ENCODE measurements at places on chromosomes 3 and 15.

DNA sequence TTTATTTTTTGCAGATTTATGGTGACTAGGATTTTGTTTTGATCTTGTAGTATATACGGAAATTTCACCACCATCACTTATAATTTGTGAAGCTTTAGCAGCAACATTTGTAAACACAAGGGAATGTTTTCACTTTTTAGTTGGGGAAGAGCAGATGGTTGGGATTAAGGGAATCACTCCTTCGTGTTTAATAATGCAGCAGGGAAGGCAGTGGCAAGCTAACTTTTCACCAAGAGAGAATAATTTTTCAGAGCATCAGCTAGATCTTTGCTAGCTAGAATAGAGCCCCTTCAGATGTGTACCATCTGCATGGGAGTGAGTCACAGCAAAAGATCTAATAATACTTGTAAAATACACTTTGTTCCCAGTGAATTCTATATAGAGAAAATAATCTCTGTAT, 632.7 kb downstream of the CADM2 start:
- no peaks in the 10 kb centered on the region for H3K27me3 ChIP-seq
- no peaks in the 10 kb centered on the region for H3K36me3 ChIP-seq
- no peak for DNase-seq
- no peak overlapping the region for H3K27ac ChIP-seq
- H3K4me1 ChIP-seq = no peaks in the 10 kb centered on the region
- H3K4me3 ChIP-seq = no peak overlapping the region

DNA sequence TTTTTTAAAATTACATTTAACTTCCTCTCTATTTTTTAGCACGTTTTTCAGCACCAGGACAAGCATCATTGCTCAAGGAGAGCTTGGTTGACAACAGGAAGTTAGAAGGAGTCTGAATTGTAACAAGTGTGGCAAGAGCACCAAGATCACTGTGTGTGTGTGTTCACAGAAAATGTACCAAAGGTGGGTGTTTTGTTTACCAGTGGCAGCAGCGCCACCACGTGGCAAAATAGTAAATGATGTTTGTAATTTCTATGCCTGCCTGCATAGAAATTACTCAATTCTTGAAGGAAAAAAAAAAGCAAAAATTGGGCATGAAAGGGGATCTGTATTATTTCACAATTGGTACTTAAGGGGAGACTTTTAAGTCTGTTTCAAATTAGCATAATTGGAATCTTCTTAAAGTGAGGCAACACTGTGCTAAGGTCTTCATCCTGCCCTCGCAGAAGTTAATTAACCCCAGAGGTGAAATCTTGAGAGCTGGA, 7.4 kb upstream of the U2SURP start:
- peak; percentile 88 for DNase-seq
- H3K4me1 ChIP-seq = peaks cover 4% of the 10 kb centered on the region
- no peak overlapping the region for H3K4me3 ChIP-seq
- no peak overlapping the region for H3K27ac ChIP-seq
- H3K27me3 ChIP-seq = peaks cover 22% of the 10 kb centered on the region

DNA sequence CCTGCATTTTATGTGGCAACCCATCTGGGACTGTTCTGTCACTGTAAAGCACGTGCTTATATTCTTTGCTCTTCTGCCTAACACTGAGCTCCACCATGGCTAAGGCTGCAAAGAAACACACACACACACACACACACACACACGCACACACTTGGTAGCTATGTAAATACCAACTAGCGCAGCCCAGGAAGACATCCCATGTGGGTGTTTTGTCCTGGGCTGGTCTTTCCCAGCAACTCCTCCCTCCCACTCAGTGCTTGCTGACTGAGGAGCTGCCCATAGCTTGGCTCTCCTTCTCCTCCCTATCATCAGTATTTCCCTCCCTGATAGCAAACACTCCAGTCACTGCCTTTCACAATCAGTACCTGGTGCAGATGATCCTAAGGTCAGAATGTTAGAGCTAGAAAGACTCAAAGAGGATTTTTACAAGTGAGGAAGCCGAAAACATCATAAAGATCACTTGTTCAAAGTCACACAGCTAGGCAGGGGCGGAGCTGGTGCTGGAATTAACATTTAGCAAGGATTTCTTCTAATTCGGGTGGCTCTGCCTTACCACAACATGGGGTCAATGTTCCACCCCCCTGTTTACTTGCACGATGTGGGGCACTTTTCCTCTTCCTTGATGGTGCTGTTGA, 377.1 kb upstream of the TBL1XR1 start:
- DNase-seq = no peak
- no peak overlapping the region for H3K27ac ChIP-seq
- no peaks in the 10 kb centered on the region for H3K36me3 ChIP-seq
- H3K27me3 ChIP-seq = peaks cover 2% of the 10 kb centered on the region
- no peaks in the 10 kb centered on the region for H3K4me1 ChIP-seq
- no peak overlapping the region for H3K4me3 ChIP-seq

GRCh38 chr15:83178869-83179325, 28.7 kb downstream of the HDGFL3 start:
- peaks cover 3% of the 10 kb centered on the region for H3K36me3 ChIP-seq
- DNase-seq = no peak
- H3K4me1 ChIP-seq = peaks cover 7% of the 10 kb centered on the region
- H3K27me3 ChIP-seq = peaks cover 20% of the 10 kb centered on the region
